ENCODE measurements at places on chromosomes 12 and 14. TPM values are rescaled to one million over a fixed set of nuclear protein-coding genes. Genes with fewer than 3 reads are reported as not detected.

Gene PTPRO
- polyA plus RNA-seq: 71.8 TPM

Gene FGF6
- polyA plus RNA-seq: not detected

Gene HOXC5
- 16.3 TPM for polyA plus RNA-seq

Gene CCDC38
- 0.67 TPM for polyA plus RNA-seq

Gene CACNA2D4
- 1.6 TPM for polyA plus RNA-seq

Gene CPNE6
- polyA plus RNA-seq: 14.1 TPM

Gene LTB4R2
- polyA plus RNA-seq: 2.5 TPM

- DNase-seq: no peak
These were observed 25.6 kb downstream of the ATXN2 start for GRCh38 chr12:111573476-111573875.

GRCh38 chr12:14257734-14258574, 107.5 kb upstream of the ATF7IP start:
- peak; percentile 92 for DNase-seq

- DNase-seq: no peak
These were observed 379.4 kb downstream of the RPS29 start for GRCh38 chr14:49206828-49207227.

DNA sequence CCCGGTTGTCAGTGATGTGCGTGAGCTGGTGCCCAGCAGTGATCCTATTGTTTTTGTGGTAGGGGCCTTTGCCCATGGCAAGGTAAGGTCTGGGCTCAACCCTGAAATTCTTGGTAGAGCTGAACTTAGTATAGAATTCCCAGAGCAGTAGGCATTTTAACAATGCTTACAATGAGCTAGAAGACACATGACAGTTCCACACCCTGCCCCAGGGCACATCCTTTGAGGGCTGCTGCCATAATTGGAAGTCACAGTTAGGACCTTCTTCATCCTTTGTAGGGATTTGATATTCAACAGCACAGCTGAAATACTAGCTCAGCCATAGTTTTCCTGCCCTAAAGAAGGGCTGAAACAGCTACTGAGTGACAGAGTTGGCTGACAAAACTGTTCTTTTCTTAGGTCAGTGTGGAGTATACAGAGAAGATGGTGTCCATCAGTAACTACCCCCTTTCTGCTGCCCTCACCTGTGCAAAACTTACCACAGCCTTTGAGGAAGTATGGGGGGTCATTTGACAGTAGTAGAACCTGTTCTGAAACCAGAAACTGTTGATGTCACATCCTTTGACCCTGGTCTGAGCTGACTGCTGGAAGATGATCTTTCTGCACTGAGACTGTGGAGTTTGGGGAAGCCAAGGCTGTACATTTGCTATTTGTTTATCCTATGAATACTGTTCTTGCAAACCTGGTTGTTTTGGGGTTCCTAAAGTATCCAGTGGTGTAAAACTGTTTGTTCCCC, 4.8 kb downstream of the EMG1 start:
- DNase-seq: no peak

- no peak for DNase-seq
These were observed 36.8 kb downstream of the SARNP start for GRCh38 chr12:55780685-55781084.

- no peak for DNase-seq
These were observed 76.5 kb downstream of the SNAPC1 start for GRCh38 chr14:61838661-61839245.

GRCh38 chr14:30525833-30526232, 33.1 kb upstream of the G2E3 start:
- no peak for DNase-seq

DNA sequence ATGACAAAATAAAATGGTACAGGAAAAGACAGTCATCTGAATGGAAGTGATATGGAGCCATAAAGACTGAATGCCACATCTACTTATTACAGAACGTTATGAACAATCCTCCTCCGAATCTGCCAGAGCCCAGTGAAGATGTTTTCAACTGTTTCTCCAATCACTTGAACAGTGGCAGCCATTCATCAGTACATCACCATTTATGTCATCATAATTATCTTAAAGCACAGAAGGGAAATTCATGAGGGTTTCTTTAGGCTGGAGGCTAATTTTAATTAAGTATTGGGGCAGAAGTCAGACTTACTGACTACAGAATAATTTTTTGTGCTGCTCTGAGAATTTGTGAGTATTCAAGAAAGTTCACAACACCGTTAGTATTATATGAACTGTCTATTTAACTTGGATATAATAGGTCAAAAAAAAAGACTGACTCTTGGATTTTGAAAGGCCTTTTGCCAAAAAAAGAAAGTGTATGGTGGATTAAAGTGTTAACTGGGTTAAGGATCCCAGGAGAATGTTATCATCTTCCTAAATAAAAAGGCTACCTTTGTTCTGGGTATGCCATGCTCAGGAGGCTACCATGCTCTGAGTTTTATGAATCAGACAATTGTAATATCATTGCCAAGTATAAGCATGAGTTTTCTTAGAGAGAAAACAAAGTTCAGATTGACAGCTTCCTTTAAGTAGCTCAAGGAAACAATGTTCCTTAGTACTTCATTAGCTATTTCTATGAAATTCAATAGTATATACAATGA, 40.1 kb downstream of the PDZRN4 start:
- DNase-seq: no peak

DNA sequence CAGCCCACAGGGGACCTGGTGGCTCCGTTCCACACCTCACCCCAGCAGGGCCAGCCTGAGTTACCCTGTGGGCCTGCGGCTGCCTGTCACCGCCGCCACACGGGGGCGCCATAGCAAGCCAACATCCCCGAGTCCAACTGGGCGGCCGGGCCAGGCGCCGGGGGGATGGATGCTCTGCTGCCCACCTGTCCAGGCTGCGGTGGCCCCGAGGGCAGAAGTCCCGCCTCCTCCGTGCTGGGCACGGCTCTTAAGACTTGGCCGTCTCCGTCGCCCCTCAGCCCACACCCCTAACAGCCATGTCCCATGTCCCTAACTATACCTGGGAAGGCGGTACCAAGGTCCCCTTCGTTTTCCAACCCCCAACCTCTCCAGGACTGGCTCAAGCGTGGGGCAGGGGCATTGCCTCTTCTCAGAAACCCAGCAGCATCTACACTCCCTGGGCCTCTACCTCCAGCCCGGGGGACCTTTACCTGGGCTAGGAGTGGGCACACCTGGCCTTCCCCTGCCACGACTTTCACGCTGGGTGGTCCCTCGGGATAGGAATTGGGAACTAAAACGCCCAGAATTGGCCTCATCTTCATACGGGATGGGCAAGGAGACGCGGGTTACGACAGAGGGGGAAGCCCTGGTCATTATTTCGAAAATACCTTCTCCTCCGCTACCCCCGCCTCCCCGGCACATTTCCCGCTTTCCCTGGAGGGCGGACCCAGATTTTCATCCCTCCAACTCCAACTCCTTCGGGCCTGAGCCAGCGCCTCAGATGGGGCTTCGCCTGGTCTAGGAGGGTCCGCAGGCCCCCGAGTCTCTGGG, 1.1 kb upstream of the CYP46A1 start:
- DNase-seq: peak; percentile 66

GRCh38 chr12:52022841-52023181, 16.1 kb downstream of the TAMALIN start:
- peak; percentile 41 for DNase-seq

DNA sequence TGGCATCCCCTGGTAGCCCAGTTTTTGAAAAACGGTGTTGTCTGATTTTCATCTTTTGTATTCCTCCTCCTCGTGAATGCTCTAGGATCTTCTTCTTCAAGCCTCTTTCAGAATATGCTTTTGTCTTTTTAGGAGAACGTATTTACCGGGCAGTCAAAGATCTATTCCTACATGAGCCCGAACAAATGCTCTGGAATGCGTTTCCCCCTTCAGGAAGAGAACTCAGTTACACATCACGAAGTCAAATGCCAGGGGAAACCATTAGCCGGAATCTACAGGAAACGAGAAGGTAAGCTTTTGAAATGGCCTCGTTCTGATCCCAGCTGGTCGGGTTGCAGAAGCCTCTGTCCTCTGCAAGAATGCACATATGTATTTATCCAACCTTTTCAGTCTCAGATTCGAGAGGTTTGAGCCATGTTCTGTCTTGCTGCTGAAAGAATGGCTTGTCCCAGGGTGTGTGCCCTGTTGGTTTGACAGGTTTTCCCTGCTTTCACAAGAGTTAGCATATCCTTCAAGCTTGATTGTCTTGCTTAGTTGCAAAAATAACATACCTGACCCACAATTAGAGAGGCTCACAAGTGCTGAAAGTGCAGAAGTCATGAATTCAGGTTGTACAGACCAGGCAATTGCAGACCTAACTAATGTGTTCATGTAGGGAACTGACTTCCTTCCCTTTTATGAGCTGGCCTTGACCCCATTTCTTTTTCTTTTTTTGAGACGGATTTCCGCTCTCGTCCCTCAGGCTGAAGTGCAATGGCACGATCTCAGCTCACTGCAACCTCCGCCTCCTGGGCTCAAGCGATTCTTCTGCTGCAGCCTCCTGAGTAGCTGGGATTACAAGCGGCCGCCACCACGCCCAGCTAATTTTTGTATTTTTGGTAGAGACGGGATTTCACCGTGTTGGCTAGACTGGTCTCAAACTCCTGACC, 6.8 kb downstream of the KMT5A start:
- DNase-seq: no peak

GRCh38 chr12:92446083-92446460, 256.7 kb upstream of the PLEKHG7 start:
- DNase-seq: no peak

DNA sequence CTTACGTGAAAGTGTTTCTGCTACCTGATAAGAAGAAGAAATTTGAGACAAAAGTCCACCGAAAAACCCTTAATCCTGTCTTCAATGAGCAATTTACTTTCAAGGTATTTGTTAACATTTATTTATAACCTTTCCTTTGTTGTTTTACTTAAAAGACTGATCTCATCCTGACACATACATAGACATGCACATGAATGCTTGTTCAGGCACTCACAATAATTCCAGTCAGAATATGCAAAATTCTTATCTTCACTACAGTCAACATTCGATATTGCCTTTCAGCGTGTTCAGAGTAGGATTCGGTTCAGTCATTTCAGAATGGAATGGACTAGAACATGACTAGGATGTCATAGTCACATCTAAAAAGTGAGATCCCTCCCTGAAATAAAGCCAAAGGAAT, 394.6 kb downstream of the PAWR start:
- no peak for DNase-seq

GRCh38 chr14:75461303-75461702, 33.5 kb downstream of the JDP2 start:
- no peak for DNase-seq

DNA sequence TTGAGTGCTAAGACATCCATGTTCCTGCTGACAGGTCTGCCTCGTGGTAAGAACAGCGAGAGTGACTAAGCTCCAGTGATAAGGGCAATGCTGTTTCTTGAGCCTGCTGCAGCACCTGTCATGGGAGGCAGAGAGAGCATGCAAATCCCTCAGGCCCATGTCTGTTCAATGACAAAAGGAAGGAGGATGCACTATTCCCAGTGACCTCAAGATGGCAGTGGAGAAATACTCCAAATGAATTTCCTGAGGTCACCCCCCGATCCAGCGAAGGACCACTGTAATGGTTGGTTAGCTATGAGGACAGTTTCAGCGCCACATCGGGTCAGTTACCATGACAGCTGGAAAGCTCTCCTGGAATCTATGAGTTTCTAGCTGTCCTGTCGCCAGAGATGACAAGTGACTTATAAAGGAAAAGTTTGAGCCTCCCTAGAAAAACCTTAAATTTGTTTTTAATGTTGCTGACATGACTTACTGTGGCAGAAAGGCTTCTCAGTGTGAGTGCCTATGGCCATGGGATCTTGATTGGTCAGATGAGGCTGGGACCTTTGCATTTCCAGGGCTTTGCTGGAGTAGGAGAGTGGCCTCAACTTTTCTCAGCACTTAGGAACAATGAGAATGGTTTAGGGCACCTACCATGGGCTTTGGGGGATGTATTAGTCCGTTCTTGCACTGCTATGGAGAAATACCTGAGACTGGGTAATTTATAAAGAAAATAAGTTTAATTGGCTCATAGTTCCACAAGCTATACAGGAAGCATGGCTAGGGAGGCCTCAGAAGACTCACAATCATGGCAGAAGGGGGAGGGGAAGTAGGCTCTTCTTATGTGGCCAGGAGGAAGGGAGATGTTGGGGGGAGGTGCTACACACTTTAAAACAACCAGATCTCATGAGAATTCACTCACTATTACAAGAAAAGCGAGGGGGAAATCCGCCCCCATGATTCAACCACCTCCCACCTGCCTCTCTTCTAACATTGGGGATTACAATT, 88.0 kb upstream of the TMEM260 start:
- peak; percentile 88 for DNase-seq

- DNase-seq: no peak
These were observed 44.0 kb downstream of the TTLL5 start for GRCh38 chr14:75705014-75705413.

GRCh38 chr14:100073576-100074430, 8.6 kb downstream of the EVL start:
- DNase-seq: no peak

GRCh38 chr12:52257074-52257551, 17.3 kb upstream of the KRT86 start:
- DNase-seq: no peak

- no peak for DNase-seq
These were observed 95.6 kb downstream of the BCL11B start for GRCh38 chr14:99176156-99176945.

DNA sequence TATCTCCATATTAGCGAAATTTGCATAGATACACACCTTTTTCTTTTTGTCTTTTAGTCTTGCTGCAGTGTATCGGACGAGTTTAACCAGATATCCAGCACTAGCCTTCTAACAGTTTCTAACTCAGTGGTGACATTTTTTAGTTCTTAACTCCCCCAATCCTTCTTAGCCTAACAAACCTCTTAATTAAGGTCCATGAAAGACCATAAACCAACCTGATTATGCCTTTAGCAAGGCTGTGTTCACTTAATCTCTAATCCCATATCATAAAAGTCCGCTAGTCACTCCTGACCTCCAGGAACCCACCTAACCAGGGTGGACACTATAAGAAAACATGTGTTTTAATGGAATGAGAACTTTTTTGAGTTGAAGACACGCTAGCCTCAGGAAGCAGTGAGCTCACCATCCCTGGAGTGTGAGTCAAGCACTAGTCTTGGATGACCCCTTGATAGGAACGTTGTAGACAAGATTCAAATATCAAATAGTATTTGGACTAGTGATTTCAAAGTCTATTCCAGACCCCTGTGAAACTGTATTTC, 9.5 kb downstream of the CDKN1B start:
- DNase-seq: no peak

GRCh38 chr12:120760349-120761254, 35.0 kb downstream of the ACADS start:
- no peak for DNase-seq

GRCh38 chr12:98772818-98773217, 127.7 kb downstream of the APAF1 start:
- DNase-seq: no peak

DNA sequence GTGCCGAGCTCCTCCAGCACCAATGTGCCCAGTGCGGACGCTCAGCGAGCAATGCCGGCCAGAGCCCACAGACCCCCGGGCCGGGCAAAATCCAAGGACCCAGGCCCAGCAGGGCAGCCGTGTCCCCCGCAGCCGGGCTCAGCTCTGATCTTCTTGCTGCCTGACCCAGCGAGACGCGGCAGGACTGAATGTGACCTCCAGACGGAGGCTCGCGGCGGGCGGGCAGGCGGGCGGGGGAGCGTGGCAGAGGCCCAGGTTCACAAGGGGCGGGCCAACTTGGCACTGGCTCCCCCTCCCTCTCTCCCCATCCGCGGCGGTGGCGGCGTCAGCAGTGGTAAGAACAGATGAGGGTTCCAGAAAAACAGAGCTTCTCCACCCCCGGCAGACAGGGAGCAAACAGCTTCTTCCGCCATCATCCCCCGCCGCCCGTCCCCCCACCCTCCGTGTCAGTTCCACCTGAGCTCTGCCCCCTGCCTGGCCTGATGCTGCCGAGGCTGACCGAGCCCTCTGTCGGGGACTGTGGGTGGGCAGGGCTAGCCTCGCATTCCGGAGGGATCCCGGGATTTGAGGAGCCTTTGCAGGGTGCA, 94.3 kb downstream of the RFLNA start:
- no peak for DNase-seq

- DNase-seq: no peak
These were observed 11.6 kb downstream of the WNT5B start for GRCh38 chr12:1640328-1641234.
